ENCODE measurements at places on chromosomes 13 and 19. TPM values are rescaled to one million over a fixed set of nuclear protein-coding genes. Genes with fewer than 3 reads are reported as not detected.

GRCh38 chr19:46710687-46711086 lies 6.2 kb downstream of the PRKD2 start:
- no peaks in the 10 kb centered on the region for H3K27me3 ChIP-seq
- DNase-seq: no peak
- peaks cover 11% of the 10 kb centered on the region for H3K4me1 ChIP-seq
- peaks cover 8% of the 10 kb centered on the region for H3K36me3 ChIP-seq
- H3K27ac ChIP-seq: no peak overlapping the region
- no peak overlapping the region for H3K4me3 ChIP-seq

- H3K27me3 ChIP-seq: no peaks in the 10 kb centered on the region
- no peaks in the 10 kb centered on the region for H3K4me1 ChIP-seq
- H3K36me3 ChIP-seq: no peaks in the 10 kb centered on the region
- no peak for DNase-seq
Measured at GRCh38 chr19:35696835-35697234, 7.5 kb upstream of the ZBTB32 start.

GRCh38 chr13:37481011-37481884 lies 117.3 kb downstream of the POSTN start:
- H3K27ac ChIP-seq: no peak overlapping the region
- H3K36me3 ChIP-seq: no peaks in the 10 kb centered on the region
- no peak for DNase-seq
- H3K27me3 ChIP-seq: no peaks in the 10 kb centered on the region

CNN1 gene
- total RNA-seq: 21.6 TPM

SIGLEC8 gene
- total RNA-seq: not detected

ZNF579 gene
- 4.0 TPM for total RNA-seq

Data from thyroid gland (tissue), 4 donors.